ENCODE measurements at places on chromosomes 11 and 22. TPM values are rescaled to one million over a fixed set of nuclear protein-coding genes. Genes with fewer than 3 reads are reported as not detected.

DNA sequence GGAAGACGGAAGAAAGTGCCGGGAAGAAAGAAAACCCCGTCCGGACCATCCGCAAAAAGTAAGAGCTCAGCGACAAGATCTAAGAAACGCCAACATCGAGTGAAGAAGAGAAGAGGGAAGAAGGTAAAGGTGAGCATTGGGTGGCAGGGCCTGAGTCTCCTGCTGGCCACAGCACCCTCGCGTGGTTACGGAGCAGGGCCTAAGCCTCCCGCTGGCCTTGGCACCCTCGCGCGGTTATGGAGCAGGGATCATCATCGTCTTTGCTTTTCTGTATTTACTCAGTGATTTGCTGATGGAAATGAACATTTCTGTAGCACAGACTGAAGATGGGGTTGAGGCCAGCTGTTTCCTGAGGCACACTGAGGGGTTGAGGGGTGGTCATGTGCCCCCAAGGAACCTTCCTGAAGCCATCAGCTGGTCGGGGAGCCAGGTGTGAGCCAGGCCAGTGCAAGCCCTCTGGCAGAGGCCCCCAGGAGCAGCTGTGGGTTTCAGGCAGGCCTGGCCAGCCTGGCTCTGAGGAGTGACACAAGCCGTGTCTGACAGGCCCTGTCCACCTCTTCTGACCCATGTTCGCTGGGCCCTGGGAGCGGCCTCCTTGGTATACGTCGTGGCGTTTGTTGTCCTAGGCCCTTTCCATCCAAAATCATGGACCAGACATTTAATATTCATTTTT is 14.0 kb downstream of the IRF7 start:
- no peak for DNase-seq

TREH gene
- total RNA-seq = 0.13 TPM

GPR137 gene
- 7.9 TPM for total RNA-seq

DNA sequence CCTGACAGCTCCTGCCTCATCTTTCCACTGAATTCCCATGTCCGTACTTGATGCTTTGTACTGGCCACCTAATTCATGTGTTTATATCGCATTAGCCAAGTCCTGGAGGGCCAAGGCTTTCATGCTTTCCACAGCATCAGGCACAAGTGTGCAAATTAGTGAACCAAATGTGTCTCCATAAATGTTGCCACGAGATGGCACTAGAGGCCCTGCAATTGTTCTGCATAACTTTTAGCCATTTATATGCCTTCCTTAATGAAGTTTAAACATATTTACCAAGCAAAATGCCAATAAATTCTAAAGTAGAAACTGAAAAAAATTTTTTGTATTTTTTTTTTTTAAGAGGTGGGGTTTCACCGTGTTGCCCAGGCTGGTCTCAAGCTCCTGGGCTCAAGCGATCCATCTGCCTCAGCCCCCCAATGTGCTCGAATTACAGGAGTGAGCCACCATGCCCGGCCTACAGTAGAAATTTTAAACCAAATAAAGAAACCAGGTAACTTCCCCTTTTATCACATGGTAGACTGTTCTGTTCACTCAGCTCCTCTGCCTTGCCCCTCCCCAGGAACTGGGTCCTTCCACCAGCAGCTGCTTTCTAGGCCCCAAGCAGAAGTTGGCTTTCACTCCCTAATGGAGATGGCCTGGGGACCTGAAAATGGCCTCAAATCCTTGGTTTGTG is 20.8 kb upstream of the IL18BP start:
- DNase-seq = peak; percentile 89

DNA sequence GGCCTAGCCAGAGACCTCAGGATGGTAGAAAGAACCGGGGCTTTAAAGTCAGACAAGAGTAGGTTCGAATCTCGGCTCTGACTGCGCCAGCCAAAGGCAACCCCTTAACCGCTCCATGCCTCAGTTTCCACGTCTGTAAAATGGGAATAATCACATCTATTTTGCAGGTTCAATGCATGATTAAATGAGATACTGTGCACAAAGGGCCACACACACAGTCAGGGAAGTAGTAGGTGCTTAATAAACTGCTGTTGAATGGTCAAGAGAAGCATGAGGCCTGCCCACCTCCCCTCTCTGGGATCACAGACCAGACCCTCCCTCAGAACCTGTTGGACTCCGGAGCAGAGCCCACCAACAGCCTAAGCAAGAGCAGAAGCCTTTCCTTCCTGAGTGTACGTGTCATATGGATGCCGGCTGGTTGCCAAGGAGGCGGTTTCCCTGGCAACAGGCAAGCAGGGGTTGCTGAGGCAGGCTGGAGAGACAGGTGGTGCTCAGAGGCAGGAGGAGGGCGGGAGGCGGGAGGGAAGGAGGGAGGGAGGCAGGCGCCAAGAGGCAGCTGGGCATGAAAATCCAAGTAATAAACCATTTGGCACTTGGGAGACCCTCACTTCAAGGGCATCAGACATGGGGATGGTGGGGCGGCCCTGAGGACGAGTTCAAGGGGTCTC is 43.9 kb downstream of the NFAM1 start:
- no peak for DNase-seq

B3GAT1 gene
- total RNA-seq = 3.7 TPM

DNA sequence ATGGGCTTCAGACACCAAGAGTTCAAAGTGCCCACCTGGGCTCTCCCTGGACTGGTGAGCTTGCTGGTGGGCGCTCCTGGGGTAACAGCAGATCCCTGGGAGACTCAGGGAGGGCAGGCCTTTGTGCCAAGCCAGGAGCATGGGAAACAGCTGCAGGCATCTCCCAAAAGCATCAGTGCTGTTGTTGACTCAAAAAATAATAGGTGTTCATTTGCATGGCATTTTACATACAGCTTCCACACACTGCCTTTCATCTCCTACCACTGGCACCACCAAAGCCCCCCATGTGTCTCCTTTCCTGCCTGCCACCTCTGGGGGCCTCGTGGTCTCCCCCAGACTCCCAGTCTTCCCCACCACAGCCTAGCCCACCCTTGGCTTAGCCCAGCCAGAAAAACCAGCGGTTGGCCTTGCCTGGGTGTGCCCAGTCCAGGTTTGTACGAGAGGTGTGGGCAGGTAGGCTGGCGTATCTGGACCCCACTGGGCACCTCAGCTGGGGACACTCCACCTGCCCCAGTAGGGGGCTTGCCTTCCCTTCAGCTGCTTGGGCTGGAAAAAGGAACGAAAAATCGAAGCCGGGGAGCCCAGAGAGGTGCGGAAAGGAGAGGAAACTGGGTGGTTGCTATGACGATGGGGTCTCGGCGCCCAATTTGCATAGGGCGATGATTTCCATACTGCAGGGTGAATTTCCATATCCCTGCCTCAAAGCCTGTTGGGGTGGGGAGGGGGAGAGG is 15.0 kb downstream of the POU2F3 start:
- DNase-seq = no peak

DNA sequence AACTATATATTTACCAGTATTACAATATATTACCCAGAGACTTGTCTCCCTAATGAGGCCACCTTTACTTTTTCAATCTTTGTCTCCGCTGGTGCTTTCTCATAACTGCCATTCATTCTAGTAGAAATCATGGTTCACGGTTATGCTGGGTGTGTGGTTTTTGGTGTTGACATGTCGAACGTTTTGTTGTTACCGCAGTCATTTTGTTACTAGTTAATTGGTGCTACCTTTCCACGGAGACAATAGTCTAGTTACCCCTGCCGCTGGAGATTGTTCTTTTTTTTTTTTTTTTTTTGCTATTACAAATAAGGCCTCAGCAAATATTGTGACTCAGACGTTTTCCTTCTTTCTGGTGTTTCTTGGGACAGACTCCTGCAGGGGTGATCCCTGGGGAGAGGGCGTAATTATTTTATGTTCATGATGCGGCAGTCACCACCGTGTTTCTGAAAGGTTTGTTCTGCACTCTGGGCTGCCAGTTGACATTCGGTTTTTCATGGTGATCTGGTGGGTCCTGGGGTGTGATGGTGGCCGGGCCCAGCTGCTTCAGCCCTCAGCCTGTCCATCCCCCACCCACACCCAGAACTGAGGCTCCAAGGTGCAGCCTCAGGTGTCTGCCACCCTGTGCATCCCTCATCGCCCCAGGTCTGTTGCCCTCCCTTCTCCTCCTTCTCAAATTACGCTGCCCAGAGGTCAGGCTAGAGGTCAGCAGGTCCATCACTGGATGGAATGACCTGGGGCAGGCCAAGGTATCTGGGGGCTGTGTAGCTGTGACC is 28.6 kb downstream of the LRP5 start:
- no peak for DNase-seq

- peak; percentile 5 for DNase-seq
These were observed at the start of gene FXYD6 for GRCh38 chr11:117876341-117877119. FXYD6 (minus strand) TSS chr11:117876658; CDS start chr11:117842776, 33,882 bp downstream.

GRCh38 chr11:102546427-102546826 is 15.9 kb upstream of the MMP7 start:
- DNase-seq = no peak

TRPC6 gene
- not detected for total RNA-seq

TAF10 gene
- total RNA-seq = 122 TPM

CREB3L1 gene
- total RNA-seq = 0.13 TPM

TAF6L gene
- total RNA-seq = 19.7 TPM

DNA sequence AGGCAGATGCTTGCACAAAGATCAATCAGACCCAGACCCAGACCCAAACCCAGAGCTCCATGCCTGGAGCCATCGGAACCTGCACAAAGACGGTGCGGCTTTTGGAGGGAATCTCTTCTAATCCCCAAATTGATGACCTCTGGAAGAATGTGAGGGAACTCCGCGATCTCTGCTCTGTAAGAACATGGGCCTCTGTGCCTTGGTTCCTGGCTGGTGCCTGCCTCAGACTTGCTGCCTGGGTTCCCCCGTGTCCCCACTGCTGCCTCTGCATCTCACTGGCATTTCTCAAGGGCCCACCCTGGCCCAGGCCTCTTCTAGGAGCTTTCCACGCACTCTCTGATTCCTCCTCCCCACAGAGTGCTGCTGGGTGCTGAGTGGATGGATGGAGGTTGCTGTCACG is 1044.4 kb downstream of the TBC1D22A start:
- no peak for DNase-seq

OR52I2 gene
- total RNA-seq = not detected

DNA sequence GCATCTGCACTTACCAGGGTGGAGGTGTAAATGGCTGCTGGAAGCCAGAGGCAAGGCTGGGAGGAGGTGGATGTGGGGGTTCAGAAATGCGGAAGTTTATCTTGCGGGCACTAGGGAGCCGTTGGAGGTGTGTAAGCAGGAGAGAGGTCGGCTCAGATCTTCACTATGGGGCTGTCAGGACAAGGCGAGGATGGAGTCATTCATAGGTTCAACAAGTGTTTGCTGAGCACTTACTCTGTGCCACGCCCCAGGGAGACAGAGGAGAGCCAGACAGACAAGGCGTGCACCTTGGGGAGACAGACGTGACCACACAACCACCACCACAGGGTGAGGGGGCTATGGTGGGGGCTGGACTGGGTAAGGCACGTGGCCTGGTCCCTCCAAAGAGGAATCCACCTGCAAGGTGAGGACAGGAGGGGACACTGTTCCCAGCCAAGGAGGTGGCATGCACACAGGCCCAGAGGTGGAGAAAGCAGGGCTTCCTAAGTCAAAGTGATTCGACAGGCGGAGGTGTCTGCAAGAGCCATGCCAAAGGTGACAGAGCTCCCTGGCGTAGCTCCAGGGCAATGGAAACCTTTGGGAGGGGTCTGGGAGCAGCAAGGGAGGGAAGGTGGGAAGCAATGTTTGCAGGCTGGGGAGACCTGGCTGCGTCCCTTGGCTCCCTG is 30.8 kb upstream of the TCF20 start:
- DNase-seq = no peak

C11orf91 gene
- total RNA-seq = not detected

KRTAP5-8 gene
- total RNA-seq = 0.26 TPM

- DNase-seq = no peak
These were observed 6.9 kb downstream of the OR52H1 start for GRCh38 chr11:5541427-5541826.

OR8A1 gene
- not detected for total RNA-seq

DNA sequence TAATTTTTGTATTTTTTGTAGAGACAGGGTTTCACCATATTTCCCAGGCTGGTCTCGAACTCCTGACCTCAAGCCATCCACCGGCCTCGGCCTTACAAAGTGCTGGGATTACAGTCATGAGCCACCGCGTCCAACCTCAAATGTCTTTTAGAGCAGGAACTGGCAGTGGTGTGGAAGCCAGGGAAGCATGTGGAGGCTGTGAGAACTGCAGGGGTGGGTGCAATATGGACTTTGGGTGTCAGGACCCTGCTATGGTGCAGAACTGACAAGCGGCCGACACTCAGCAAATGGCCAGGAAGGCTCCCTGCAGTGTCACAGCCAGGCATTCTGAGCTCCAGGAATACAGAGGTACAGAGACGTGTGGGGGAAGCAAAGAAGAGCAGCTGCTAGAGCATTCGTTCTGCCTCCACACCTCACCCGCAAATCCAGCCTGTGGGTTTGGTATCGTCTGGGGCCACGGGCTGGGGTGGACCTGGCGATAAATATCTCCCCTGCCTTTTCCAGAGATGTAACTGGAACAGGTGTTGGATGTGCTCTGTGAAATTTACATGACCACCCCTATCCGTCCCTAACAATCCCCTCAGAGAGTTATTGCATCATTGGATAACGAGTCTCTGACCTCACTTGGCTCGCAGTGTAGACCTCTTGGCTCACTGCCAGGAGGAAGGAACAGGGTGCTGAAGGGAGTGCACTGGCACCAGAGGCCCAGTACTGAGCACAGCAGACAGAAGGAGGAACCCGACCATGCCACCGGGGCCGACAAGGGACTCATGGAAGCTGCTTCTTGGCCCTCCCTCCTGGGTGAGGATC is 624.7 kb upstream of the B3GAT1 start:
- DNase-seq = no peak

DNA sequence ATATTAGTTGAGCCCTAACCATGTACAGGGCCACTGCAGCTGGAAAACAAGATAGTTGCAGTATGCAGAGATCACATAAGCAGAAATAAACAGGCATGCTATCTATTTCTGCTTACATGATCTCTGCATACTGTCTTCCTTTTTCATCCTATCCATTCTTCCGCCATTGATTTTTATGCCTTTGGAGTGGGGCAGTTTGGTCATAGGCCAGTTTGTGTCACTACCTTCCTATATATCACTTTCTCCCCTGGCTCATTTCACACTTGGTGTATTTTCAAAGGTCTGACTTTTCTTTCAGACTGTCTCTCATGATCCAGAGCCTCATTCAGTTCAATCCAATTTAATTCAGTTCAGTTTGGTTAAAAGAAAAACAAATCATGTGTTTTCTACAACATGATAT is 829.6 kb downstream of the KCNA4 start:
- DNase-seq = no peak

HBE1 gene
- 21.8 TPM for total RNA-seq

CYTH4 gene
- 0.11 TPM for total RNA-seq

GRCh38 chr11:60389279-60389910 is 6.9 kb upstream of the MS4A14 start:
- DNase-seq = peak; percentile 89

DNA sequence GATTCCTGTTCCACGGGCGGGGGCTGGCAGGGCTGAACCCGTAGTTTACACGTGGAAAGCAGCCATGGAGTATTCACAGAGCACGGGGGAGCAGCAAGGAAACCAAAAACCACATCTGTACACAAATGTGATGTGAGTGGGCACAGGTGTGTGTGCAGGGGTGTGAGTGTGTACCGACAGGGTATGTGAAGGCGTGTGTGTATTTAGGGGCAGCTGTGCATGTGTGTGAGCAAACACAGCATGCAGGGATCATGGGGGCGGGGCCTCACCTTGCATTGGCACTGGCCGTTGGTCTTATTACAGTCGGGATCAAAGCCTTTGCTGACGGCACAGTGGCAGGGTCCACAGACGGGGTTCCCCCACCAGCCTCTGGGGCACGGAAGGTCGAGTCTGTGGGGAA is 58.4 kb downstream of the TRMU start:
- no peak for DNase-seq

ARFGAP3 gene
- 45.1 TPM for total RNA-seq
